ENCODE measurements at places on chromosomes 12 and 14.

DNA sequence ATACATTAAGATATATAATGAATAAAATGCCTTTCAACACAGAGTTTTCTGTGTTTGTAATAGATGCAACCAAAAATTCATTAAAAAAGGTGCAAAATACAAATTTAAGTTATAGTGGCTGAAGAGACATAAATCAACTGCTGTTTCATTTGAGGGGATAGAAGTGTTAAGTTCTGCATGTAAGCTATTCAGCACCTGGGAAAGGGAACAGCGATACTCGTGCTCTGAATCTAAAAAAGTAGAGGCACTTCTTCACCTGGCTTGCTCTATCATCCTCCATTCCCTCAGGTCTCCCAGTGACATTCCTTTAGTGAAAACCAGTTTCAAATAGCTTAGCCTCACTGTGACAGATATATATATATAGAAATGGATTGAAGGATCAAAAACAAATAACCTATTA is 222.6 kb downstream of the ACSS3 start:
- no peak for DNase-seq

- no peak for DNase-seq
These were observed 794.3 kb upstream of the NOVA1 start for GRCh38 chr14:27392153-27392552.

DNA sequence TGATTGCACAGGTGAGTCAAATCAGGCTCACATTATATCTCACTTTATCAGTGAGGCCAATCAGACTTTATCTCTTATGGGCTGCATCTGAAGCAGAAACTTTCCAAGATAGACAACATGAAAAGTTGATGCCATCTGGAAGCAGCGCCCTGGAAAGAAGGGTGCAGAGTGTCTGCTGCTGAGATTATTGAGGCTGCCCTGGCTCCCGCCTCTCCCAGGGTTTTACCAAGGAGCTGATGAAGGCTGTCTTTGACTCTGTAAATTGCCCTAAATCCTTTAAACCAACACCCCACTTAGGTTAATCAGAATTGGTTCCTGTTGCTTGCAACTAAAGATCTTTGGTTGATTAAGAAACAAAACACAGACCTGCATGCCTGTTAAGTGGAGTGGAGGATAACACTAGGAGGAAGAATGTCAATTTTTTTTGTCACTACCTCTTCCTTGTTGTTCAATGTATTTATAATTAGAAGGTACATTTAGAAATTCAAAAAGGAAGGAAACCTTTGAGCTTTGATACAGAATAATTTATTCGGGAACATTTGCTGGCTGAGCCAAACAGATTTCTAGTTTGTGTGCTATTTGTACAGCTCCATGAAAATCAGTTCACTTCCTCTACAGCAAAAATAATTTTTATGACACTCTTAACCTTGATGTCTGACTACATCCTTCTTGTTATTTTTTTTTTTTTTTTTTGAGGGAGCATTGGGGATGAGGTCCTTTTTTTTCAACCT is 104.1 kb downstream of the VEZT start:
- no peak for DNase-seq

GRCh38 chr12:13144266-13144828 is 40.9 kb upstream of the GSG1 start:
- no peak for DNase-seq

GRCh38 chr12:129305851-129306250 is 452.6 kb downstream of the GLT1D1 start:
- no peak for DNase-seq

DNA sequence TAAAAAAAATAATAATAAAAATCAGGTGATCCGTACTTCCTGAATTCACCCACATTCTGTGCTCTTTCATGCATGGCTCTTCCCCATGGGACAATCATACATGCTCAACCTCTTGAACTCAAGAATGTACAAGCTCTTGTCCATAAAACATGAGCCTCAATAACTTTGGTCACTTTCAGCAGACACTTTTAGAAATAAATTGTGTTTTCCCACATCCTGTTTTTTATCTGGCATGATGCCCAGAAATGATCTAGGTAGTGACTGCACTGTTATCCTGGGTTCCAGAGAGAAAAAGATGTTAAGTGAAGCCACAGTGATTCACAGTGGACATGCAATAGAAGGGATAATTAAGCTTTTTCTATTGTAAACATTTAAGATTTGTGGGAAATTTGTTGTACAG is 537.6 kb upstream of the TMEM132C start:
- no peak for DNase-seq

GRCh38 chr12:47189728-47190127 is 110.0 kb upstream of the AMIGO2 start:
- no peak for DNase-seq

DNA sequence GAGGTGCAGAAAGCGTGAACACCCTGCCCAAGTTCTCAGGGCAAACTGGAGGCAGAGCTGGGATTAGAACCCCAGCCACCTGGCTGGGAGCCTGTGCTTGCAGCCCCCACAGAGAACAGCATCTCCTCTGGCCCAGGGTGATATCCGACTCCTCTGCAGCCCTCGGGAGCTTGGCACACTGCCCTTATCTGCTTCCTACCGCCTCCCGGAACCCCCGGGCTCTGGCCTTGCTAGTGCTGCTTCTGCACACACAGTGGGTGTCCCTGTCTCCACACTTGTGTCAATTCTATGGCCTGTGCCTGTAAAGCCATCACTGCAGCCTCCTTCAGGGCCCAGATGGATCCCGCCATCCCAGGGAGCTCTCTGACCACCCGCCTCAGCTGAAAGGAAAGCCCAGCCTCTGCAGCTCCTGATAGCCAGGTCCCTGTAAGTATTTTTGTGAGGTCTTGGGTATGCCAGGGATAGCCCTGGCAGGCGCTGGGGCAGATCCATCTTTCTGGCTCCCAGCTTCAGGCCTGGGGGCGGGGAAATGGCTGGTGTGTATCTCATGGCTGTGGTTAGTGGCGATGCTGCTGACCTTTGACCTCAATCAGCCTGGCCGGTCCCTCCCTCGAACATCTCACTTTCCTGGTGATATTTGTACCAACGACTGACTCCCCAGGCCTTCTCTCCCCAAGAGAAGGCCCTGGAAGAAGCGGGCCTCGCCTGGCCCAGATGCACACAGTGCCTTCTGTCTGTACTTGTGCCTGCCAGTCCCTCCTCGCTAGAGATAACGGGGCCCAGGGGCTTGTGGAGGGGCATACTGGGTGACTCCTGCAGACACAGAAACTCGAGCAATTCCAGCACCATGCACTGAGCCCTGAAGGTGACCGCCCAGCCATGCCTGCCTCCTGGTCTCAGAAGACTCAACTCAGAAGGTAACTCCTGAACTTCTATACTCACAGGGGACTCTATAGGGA is 183.8 kb downstream of the CALM1 start:
- DNase-seq = no peak

DNA sequence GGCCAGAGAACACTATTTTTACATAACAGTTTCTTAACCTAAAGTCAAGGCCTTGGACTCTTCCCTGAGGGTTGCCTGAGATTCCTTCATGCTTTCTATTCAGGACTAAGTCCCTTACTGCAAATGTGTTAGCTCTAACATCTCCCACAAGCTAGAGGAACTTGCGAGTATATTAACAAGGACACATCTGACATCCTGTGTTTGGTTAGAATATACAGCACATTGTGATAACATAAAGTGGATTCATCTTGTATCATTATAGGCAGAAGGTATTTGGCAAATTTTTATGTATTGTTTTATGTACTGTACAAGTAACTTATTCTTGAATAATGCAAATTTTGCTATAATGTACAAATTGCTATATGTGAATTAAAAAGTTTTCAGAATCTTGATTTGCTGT is 45.5 kb downstream of the SH2B3 start:
- no peak for DNase-seq

DNA sequence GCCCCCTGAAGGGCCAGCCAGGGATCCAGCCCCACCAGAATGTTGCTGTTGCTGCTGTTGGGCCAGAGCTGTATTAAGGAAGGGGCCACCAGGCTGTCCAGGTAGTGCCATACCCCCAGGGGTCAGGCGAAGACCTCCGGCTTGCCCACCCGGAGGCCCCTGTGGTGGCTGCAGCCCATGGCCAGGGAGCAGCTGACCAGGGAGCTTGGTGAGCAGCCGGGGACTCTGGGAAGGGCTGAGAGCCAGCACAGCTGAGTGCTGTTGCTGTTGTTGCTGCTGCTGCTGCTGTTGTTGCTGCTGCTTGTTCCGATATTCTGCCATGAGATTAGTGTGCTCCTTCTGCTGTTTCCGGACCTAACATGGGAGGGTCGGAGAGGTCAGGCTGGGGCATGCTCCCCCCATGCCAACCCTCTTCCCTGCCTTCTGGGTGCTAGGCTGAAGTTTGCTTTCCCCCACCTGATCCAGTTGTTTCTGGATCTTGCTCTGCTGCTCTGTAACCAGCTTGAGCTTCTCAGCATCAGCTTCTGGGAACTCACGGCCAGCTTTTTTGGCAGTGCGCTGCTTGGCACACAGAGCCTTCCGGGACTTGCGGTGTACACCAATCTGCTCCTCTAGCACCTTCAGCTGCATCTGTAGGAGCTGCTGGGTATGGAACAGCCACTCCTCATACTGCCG is 15.2 kb upstream of the PRKAG1 start:
- DNase-seq = no peak

DNA sequence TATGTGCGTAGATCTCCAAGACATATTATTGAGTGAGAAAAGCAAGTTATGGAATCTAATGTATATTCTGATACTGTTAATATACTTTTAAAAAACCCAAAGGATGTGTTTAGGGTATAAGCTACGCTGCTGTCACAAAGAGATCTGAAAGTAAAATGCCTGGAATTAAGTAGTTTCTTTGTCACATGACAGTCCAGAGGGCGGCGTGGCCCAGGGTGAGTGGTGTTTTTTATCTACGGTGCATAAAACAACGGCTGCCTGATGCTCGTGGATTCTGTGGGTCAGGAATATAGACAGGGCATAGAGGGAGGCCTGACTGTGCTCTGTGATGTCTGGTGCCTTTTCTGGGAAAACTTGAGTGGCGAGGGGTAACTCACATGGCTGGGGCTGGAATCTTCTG is 21.3 kb downstream of the TMEM120B start:
- DNase-seq = no peak

DNA sequence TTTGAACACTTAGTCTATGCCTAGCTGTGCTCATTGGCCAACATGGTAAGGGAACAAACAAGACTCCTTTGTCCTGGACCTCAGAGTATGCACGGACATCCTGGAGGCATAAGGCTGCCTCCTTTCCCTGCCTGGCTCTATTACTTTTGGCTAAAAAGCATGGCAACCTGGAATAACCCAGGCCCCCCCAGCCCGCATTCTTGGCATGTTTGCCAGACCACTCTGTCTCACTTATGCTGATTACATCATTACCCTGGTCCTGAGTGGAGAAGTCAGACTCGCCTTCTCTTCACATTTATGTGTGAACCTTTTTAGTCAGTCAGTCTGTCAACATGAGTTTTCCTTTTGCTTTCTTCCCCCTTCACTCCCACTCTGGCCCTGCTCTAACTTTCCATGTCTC is 58.0 kb upstream of the ELK3 start:
- DNase-seq = no peak

GRCh38 chr12:15225136-15225862 is 4.1 kb upstream of the RERG start:
- DNase-seq = no peak

DNA sequence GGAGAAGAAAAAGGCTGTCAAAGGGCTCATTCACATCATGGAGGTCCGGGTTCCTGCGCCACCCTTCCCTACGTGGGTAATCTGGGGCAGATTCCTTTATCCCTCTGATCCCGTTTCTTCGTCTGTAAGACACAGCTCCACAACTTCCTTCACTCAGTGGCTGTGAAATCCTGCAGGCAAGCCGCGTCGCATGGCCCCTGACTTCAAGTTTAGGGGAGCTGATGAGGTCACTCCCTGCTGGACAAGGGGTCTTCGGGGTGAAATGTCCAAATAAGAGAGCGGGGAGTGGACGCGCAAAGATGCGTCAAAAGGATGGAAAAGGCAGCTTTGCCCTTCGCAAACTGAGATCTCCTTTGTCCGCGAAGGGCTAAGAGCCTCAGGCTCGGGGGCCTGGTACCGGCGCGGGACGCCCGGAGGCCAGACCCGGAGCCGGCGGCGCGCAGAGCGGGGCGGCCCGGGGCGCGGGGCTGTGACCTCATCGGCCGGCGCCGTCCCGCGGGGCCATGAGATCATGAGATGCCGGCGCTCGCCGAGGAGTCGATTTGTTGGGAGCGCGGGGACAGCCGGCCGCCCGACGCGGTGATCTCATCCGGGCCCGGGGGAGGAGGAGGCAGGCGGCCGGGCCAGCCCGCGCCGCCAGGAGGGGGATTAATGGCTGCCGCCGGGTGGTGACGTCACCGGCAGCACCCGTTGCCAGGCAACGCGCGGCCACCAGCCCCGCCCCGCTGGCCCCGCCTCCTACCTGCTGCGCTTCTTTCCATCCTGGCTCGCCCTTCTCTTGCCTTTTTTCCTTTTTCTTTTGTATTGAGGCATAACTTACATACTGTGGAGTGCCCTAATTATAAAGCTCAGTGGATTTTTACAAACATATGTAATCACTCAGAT is 62.1 kb downstream of the HRK start:
- DNase-seq = peak; percentile 73

GRCh38 chr14:100907240-100907639 is 3.7 kb upstream of the RTL1 start:
- no peak for DNase-seq

GRCh38 chr14:53355581-53356112 is 202.5 kb upstream of the DDHD1 start:
- DNase-seq = no peak

DNA sequence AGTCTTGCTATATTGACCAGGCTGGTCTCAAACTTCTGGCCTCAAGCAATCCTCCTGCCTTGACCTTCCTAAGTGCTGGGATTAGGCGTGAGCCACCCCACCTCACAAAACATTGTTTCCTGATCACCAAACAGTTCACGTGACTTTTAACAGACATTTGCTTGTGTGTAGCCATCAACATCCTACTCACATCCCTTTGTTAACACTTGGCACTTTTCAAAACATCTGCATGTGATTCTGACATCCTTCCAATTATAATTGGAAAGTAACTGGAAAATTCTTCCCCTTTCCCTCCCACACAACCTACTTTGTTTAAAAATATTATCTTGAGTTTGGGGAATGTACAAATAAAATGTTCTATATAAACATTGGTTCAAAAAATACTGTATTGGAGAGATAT is 317.9 kb downstream of the PCNX1 start:
- no peak for DNase-seq

GRCh38 chr12:107351713-107352112 is 258.4 kb upstream of the CRY1 start:
- DNase-seq = no peak

GRCh38 chr12:52011602-52012214 is 5.0 kb downstream of the TAMALIN start:
- no peak for DNase-seq

- peak; percentile 71 for DNase-seq
These were observed 30.6 kb downstream of the PPFIBP1 start for GRCh38 chr12:27554421-27555186.

- DNase-seq = no peak
These were observed 33.2 kb downstream of the WBP11 start for GRCh38 chr12:14769969-14770495.
